ENCODE measurements at places on chromosomes 7 and 10.

DNA sequence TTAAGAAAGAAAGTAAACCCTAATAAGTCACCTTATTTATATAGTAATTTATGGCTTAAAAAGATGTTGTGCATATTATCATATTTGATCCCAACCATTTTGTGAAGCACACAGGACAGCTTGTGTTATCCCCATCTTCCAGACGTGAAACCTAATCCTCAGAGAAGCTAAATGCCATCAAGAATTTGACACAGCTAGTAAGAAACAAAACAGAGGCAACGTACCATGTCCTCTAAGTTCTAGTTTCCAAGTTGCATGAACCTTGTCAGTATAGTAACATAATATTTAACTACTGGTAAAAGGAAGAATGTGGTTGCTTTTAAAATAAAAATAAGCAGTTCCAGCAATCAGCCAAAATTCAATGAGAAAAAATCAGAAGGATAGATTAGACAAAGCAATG lies 41.5 kb downstream of the PTN start:
- no peak for DNase-seq

GRCh38 chr10:128567551-128567950 lies 441.3 kb upstream of the MKI67 start:
- no peak for DNase-seq

- no peak for DNase-seq
Measured at GRCh38 chr10:48516911-48517310, 88.0 kb downstream of the ARHGAP22 start.

- no peak for DNase-seq
Measured at GRCh38 chr7:142540371-142540770, 208.9 kb upstream of the PRSS1 start.

GRCh38 chr10:1733720-1734119 lies 3.6 kb downstream of the ADARB2 start:
- DNase-seq: no peak

Data from hepatic stellate cell (primary cell).